Thymus (tissue), 14 donors: ENCODE measurements at places on chromosomes 1 and 21. TPM values are rescaled to one million over a fixed set of nuclear protein-coding genes. Genes with fewer than 3 reads are reported as not detected.

MATN1 gene
- 0.27 TPM for polyA plus RNA-seq

DNA sequence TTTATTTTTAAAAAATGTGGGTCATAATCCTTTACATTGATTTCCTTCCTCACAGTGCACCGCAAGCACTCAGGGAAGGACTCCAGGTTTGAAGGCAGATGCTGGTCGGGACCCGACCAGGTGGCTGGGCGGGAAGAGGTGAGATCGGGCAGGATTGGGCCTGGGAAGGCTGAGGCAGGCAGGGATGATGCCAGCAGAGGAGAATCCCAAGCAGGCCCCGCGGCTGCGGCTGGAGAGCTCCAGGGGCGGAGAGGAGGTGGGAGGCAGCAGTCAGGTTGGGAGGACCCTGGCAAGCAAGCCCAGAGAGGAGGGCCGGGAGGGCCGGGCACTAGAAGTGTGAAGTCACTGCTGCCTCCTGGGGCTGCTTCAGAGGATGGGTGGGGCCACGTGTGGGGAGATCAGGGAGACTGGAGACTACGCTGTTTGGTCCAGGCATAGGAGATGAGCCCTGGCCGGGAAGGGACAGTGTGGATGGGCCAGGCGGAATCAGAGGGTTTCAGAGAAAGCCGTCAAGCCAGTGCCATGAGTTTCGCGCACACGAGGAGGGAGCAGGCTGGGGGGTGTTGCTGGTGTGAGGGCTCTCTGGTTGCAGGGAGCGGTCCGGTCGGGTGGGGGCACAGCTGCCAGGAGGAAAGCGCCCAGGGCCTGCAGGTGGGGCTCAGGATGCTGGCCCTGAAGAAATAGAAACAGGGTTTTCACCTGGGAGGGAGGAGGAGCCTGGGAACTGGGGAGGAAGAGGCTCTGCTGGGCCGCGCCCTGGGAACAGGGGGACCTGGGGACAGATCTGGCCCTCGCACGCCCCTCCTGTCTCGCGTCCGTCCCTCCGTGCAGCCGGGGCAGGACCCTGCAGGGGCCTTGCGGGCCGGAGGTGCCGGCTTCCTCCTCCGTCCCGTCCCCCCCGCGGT, 888 bp upstream of the COL18A1 start:
- DNase-seq, result no peak

CDA gene
- 2.8 TPM for polyA plus RNA-seq

SPATA6 gene
- 5.2 TPM for polyA plus RNA-seq

VHLL gene
- 0.09 TPM for polyA plus RNA-seq

CSF3R gene
- polyA plus RNA-seq, result 8.6 TPM

VWA5B1 gene
- 0.05 TPM for polyA plus RNA-seq

DNA sequence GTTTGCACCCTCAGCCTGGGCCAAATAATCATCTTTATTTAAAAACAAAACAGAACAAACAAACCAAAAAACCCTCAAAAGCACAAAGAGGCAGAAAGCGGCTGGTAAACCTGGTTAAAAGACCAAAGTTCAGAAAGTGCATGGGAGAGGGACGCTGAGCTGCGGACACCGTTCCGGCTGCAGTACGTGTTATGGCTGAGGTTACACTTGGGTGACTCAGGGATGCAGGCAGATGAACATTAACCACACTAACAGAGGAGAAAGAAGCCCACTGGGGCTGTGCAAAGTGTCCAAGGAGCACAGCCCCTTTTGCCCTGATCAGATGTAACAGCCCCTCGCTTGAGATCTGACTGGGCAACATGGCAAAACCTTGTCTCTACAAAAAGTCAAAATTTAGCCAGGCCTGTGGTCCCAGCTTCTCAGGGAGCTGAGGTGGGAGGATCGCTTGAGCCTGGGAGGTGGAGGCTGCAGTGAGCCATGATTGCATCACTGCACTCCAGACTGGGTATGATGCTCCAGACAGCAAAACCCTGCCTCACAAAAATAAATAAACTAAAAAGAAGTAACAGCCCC, 28.3 kb downstream of the GPR157 start:
- DNase-seq, result no peak

DNA sequence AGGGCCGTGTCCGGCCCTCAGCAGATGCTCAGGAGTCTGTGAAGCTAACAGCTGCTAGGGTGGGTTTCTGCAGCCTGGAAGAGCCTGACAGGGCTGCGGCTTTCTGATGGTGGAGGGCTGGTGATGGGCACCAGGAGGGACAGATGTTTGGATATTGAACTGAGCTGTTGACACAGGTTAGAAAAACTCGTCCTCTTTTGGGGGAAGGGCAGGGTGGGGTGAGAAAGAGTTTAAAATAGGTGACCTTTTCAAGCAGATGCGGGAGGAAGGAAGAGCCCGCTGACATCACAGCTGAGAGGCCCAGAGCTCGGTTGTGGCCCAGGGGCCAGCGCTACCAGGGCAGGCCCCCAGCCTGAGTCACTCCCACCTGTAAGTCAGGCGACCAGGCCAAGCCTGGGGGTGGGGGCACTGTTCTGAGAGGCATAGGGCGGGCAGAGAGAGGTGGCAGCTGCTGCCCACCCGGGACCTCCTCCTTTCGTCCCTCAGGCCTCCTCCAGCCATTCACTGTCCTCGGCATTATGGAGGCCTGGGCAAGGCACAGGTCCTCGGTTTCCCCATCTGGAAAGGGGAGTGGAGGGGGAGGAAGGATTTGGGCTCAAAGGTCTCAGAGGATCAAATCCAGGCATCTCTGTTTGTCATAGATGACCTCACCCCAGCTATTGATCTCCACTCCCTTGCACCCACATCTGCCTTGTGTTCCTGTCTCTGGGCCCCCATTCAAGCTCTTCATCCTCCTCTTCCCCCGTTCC, 32.3 kb upstream of the ID3 start:
- DNase-seq, result peak; percentile 70

- peak; percentile 49 for DNase-seq
These were observed 68.3 kb upstream of the SIM2 start for GRCh38 chr21:36630485-36631206.

GRCh38 chr1:155941845-155942531, 550 bp downstream of the RXFP4 start:
- DNase-seq, result no peak

DNA sequence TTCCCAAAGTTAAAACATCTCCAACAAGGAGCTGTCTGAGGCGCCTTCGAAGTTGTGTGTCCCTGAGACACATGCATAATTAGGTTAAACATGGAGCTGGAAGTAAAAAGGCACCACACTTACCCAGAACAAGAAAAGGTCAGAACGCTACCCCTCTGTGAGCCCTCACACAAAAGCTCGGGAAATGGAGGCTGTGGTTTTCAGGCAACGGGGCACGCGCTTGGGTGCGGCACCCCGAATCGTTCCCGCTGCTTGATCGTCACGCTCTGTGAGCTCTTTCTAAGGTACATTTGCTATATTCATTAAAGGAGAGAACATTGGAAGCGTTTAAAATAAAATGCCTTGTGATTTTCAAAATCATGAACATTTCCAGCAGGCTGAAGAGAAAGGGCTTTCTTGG, 12.5 kb downstream of the CAPN8 start:
- DNase-seq, result no peak

DNA sequence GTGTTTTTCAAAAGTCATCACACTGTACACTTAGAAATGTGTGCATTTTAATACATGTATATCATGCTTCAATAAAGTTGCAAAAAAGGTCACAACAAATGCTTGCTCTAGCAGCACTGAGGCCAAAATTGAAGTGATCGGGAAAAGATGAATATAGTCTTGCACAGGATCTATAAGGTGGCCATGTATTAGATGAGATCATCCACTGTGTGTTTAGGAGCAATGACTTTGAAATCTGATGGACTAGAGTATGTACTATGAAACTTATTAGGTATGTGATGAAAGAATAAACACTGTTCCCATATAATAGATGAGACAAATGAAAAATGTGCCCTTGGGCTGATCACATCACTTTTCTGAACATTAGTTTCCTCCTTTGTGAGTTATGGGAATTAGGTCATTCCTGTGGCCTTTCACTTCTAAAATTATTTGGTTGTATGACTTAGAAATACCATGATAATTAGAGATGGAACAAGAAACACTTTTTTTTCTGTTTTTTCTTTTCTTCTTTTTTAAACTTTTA, 984.6 kb downstream of the ADGRL2 start:
- DNase-seq, result no peak

DNA sequence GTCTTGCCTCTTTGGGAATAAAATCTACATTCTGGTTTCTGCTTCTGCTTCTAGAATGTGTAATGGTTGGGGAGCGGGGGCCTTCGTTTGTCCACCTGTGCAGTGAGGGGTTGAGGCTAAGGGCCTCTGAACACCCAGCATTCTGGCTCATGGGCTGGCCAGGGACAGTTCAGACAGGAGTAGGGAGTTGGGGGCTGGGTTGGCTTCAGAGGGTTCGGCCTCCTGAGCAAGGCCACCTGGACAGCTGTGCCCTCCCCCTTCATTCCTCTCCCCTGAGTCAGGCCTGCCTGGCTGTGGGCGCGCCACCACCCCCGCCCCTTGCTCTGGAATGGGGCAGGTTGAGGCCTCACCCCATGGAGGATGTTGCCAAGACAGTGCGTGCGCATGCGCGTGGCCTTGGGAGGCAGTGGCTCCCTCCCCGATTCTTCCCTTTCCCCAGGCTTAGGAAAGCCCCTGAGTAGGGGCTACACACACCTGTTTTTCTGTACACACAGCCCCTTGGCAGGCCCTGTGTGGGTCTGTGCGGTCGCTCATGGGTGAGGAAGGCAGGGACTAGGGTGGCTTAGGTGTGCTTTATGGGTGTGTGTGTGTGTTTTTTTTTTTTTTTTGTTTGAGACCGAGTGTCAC, 57.0 kb downstream of the YARS1 start:
- no peak for DNase-seq

- no peak for DNase-seq
These were observed 46.1 kb downstream of the CAMTA1 start for GRCh38 chr1:6831366-6831765.

DNA sequence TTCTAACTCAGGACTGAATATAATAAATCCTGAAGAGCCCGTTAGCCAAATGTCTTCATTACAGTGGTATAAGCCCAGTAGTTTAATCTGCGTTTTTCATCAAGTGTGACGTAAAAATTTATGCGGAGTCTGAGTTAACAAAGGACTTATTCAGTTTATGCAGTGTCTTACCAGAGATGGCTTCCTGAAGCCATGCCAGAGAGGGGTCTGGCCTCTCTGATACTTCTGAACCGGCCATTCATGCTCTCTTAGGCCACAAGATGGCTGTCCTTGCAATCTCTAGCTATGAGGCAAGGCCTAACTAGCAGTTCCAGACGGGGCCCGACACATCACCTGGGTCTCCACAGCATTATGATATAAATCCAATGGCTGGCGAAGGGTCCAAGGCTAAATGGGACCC, 101.4 kb downstream of the TEX35 start:
- no peak for DNase-seq

- no peak for DNase-seq
These were observed 455.0 kb downstream of the BRINP3 start for GRCh38 chr1:190022709-190023108.

CA14 gene
- polyA plus RNA-seq, result 0.14 TPM
